ENCODE measurements at places on chromosomes 12 and 14.

DNA sequence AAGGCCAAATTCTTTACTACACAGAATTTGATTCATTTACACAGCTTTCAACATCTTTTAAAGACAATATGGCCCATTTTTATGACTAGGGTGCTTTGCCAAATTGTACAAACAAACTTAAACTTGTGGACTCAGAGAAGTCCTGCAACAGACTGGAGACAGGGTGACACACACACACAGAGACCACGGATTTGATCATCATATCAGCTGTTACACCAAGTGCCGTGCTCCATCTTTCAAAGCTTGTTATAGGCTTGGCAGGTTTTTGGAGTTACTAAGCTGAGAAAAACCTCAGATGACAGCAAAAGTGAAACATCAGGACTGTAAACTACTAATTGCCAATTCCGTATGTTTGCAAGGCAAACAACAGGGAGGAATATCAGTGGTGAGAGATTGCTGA is 811.7 kb downstream of the GALC start:
- DNase-seq: no peak

- no peak for DNase-seq
Measured at GRCh38 chr12:105658389-105658788, 327.9 kb downstream of the C12orf75 start.

GRCh38 chr12:79174626-79175025 is 310.1 kb downstream of the SYT1 start:
- DNase-seq: no peak

DNA sequence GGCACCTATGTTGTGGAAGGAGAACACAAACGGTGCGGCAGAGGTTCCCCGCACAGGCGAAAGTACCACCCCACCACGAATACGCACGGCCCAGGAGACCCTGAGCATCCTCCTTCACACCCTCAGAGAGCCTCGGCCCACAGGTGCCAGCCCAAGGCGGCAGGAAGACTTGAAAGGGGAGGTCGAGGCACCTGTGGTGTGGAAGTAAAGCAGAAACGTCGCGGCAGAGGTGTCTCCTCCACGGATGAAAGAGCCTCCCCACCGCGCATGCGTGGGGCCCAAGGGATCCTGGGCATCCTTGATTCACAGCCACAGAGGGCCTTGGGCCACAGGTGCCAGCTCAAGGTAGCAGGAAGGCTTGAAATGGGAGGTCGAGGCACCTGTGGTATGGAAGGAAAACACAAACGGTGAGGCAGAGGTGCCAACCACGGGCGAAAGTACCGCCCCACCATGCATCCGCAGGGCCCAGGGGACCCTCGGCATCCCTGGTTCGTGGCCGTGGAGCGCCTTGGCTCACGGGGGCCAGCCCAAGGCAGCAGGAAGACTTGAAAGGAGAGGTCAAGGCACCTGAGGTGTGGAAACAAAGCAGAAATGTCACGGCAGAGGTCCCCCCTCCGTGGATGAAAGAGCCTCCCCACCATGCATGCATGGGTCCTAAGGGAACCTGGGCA is 380.1 kb downstream of the ALG10 start:
- DNase-seq: no peak

- DNase-seq: no peak
Measured at GRCh38 chr14:39912192-39913100, 480.2 kb upstream of the FBXO33 start.

DNA sequence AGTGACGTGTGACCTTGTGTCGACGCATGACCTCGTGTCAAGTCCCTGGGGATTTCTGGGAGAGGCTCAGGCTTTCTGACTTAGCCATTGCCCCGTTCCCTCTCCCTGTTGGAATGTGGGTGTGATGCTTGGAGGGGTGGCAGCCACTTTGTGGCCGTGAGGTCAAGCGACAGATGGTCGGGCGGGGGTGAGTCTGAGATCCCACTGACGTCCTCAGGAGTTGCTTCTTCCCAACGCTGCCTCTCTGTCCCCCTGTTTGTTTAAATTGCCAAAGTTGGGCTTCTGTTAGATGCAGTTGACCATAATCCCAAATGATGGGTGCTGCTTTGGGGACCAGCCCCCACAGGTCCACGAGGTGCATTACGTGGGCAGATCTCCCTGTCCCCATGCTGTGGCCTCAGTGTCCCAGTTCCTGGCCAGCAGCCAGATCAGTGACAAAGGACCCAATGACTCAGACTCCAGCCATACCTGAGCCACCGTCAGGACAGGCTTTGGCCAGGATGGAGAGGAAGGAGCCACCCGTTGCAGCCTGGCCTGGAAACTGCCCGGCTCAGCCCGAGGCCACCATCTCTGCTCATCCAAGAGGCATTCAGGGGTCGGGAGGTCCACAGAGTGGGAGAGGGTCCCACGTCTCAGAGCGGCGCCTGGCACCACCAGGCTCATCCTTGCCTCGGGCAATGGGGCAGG is 34.4 kb upstream of the GALNT9 start:
- no peak for DNase-seq

GRCh38 chr14:61948376-61948775 is 186.2 kb downstream of the SNAPC1 start:
- DNase-seq: no peak
